ENCODE measurements at places on chromosomes 5 and 9.
A peak's percentile ranks its signal among the peaks of the same experiment; 100 is the strongest.

DNA sequence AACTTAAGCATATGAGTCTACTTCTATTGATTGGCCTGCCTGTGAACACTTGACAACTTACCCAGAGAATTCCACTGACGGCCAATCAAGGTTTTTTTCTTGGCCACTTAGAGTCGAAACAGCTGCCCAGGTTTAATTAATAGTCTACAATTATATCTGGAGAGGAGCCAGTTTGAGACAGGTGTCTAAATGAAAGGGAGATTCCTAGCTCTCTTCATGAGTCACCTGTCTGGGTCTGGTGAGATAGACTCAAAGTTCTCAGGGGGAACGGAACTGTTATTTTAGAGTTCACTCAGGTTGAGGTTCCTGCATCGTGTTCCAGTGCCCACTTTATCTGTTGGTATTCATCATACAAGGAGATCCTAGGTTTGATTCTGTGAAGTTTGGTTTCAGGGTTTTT is 111.0 kb downstream of the CD180 start:
- DNase-seq: no peak

GRCh38 chr5:27639005-27639612 is 600.7 kb upstream of the CDH9 start:
- DNase-seq: peak; percentile 0

DNA sequence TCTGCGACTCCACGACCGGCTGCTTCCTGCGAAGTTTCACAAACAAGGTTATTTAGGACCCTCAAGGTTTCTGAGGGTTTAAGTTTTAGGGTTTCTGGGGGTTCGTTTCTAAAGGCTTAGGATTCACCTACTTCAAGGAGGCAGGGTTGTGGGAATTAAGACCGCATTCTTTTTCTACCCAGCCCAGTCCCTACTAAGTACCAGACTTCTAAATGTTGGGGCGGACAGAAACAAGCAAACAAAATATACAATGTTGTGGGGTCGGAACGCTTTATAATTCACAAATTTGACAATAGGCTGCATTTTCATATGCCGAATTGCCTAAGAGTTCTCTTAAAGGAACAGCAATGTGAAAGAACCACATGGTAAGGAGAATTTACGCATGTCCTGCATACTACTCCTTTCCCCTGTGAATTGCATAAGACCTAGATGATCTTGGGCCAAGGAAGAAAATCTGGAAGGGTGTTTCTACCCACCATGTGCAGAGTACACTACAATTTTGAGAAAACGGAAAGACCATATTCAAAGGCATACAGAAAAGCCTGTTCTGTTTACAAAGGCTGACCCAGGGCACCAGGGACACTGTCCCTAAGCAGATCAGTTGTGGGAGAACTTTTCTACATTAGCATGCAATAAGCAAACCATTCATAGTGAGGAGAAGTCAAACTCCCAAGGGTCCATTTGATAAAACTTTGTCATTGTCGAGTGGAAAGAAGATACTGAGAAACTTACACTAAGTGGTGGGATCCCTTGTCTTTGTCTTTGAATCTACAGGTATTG is 457.3 kb downstream of the RAB3C start:
- peak; percentile 70 for DNase-seq

DNA sequence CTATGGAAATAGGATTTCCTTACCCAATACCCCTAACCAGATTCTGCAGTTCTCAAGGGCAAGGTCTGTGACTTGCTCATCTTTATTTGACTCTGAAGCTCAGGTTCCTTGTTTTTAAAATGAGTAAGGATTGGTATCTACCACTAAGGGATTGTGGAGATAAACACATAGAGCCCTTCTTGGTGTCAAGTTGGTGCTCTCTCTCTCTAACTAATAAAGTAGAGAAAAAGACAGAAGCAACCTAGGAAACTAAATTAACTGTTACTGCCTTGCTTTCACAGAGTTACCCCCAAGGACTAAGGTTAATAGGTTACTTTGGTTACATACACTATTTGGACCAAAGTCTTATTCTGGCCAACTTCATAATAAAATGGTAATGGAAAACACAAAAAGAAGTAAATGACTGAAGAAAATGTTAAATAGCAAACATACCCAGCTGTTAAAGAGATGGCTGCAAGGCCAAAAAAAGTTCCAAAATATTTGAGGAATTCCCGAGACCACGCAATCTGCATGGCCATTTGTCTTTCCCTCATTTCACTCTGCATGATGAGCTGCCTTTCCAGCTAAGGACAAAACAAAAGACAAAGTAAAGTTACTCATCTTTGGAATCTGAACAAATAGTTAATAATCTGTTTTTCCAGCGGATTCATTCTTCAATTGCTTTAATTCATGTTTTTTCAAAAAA is 21.8 kb upstream of the RLN1 start:
- no peak for DNase-seq

DNA sequence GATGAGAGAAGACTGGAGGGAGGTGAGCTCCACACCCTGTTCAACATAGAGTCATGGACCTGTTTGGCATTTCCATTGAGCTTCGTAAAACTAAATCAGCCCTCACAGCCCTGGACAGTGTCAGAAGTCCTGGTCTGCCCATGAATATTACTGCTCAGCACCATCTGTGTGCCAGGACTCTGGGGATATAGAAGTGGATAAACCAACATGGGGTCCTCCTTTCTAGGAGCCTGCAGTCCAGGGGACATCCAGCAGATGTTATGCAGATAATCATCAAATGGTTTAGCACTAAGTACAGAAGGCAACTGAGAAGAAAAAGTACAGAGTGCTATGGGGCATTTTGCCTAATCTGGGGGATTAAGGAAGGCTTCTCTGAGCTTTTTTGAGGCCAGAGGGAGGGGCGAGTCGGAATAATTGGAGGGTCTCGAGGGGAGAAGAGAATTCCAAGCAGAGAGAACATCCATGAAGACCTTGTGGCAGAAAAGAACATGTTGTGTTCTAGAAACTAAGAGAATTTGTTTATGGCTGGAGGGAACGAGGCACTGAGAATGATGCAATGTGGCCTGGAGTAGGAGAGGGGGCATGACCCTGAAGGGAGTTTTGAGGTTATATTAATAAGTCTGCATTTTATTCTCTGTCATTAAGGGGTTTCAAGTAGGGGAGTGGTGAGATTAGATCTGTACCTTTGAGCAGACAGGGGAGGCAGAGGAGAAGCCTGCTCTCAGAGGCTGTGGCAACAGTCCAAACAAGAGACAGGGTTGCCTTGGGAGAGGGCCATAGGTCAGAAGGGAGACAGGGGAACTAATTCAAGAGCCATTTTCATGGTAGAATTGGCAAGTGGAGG is 63.5 kb upstream of the SLC2A8 start:
- peak; percentile 20 for DNase-seq

GRCh38 chr5:145811834-145812625 is 23.1 kb downstream of the PRELID2 start:
- DNase-seq: peak; percentile 47

DNA sequence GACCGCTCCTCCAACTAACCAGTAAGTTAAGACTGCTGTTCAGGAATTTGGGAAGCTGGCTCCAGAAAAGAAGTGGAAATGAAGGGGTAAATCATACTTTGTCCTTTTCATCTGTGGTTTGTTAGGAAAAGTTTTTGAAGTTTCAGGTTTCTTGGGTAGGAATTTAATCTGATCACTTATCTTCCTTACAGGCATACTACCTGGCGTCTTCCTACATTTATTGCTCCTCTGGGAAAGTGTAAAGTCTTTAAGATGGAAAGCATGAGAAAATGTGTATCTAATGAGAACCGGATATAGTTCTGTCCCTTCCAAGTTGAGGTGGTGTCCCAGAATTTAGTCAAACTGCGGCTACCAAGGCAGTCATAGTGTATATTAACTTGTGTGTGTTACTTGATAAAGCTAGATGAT is 1.3 kb downstream of the RASA1 start:
- DNase-seq: no peak

GRCh38 chr9:89038382-89039103 is 47.3 kb downstream of the S1PR3 start:
- peak; percentile 88 for DNase-seq

DNA sequence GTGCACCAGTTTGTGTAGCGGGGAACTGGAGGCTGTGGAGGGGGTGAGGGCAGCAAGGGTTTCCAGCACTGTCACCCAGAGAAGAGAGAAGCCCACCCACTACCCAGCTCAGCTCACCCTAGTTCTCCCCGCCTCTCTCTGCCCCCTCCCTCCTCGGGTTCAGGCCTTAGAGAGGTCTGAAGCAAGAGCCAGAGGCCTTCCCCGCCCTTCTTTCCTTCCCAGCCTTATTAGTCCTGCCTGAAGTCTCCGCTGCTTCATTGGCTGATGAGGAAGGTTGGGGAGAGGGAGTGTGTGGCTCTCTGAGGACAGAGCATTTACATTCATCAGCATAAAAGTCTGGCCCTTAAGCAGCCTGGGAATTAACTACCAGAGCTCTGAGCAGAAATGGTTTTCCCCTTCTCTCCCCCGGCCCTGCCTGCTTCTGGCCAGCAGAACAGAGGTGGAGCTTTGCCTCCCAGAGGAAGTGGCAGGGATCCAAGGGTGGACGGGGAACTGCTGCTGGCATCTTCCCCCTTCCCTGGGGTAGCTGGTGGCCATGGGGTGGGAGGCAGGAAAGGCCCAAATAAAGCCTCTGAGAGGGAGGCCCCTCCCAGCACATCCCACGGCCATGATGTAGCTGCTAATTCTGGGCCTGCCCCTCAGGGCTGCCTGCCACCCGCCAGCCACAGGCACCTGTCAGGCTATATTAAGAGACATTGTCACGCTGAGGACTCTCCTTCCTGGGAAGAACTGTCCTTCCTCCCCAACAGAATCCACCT is 4.1 kb downstream of the DNAJB5 start:
- peak; percentile 53 for DNase-seq

DNA sequence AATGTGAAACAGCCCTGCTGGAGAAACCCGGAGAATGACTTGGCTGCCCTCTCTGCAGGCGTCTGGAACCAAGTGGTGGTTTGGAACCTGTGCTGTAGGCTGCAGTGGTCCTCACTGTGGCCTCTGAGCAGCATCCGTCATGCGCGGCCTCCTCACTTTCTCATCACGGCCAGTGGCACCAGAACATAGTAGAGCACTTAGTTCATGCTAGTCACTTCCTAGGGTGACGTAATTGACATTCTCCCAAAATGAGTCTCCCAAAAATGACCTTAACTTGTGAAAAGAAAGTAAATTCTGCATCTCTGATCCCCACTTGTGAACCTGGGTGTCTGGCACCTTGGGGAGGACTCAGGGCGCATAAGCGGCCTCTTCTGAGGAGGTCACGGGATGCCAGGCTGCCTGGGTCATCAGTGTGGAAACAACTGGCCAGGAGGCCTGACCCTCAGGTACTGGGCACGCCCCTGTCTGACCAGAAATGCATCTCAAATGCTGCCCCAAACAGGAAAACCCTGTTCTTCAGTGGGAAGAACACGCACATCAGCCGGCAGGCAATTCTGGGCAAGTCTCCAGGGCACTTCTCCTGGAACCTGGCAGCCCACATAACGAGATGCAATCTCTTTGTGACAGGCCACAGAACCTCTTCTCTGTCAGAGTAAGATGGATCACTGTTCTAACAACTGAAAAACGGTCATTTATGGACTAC is 36.6 kb upstream of the SPTLC1 start:
- DNase-seq: peak; percentile 81

GRCh38 chr9:114370251-114370967 is 17.4 kb downstream of the AKNA start:
- DNase-seq: no peak

DNA sequence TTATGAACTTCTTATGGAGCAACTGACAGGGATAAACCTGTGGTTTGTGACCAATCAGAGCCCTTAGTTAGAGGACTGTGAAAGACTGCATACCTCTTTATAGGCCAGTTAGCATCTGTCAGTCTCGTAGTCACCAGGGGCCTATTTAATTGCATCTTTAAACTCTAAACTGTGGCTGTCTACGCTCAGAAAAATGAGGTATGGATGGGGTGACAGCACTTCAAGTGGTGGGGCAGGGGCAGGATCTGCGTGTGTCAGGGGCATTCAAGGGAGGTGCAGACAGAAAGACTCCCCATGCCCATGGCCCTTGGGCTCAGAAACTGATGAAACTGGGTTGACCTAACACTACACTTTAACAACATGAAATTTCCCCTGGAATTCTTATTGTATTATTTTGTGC is 132.6 kb upstream of the TBCA start:
- DNase-seq: no peak

DNA sequence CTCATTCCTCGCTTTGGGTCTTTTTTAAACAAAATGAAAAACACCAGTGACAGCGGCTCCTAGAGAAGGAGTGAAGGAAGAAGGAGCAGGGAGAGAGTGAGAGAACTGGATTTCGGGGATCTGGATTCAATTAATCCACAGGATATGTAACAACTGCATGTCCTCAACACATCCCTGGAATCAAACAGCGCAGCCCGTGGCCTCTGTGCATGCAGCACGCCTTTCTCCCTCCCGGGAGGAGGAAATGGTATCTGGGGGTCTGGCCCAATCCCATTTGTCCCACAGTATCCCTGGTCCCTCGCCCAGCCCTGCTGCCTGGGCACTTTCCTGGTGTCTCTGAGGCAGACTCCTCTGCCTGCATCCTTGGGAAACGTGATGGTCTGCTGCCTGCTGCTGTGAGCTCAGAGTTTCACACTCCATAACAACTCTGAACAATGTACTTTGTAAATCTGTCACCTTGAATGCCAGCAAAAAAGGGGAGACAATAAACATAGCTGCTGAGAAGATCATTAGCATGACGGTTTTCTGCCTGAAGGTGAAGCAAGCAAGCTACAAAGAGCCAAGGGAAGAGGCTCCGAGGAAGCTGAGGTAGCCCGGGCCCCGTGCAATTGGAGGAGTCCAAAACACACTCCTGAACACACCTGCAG is 56.1 kb downstream of the PTCH1 start:
- peak; percentile 24 for DNase-seq

DNA sequence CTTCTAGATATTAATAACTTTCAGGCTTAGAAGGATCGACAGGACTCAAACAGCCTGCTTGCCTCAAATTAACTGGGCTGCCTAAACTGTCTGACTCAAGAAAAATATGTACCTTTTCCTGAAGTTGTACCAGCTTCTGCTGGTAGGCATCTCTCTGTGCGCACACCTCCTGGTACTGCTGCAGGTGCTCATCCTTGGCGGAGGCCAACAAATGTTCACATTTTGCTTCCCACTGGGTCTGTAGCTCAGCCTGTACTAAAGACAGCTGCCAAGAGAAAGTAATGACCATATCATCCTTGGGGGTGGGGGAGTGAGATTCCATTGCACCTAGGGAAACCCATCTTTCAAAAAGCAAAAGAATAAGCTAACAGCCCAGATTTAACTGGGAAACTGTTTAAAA is 22.5 kb downstream of the SLC31A2 start:
- DNase-seq: no peak

- peak; percentile 84 for DNase-seq
Measured at GRCh38 chr5:143506836-143507552, 103.5 kb upstream of the NR3C1 start.

- no peak for DNase-seq
Measured at GRCh38 chr5:10461904-10462555, 20.4 kb downstream of the ROPN1L start.

DNA sequence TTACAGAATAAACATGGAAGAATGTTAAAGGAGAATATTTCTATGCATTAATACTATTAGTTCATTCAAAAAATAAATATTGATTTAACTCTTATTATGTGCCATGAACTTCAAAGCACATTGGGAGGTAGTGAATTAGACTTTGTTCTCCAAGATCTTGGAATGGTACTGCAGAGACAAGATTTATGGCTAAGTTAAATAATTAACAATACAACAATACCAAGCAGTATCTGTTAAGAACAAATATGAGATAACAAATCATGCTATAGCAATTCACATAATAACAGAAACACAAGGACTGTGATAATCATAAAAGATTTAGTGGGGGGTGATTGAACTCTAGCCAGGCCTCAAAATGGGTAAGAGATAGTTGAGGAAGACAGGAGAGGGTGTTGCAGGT is 11.6 kb downstream of the NMUR2 start:
- DNase-seq: no peak

GRCh38 chr5:29983528-29984155 is 1209.8 kb upstream of the CDH6 start:
- no peak for DNase-seq

- DNase-seq: peak; percentile 69
Measured at GRCh38 chr5:151075698-151076331, 5.0 kb downstream of the TNIP1 start.

Measured in foreskin fibroblast (primary cell).